ENCODE measurements at places on chromosomes 6 and 20. TPM values are rescaled to one million over a fixed set of nuclear protein-coding genes. Genes with fewer than 3 reads are reported as not detected.

GRCh38 chr20:60573003-60573680, 614.9 kb downstream of the CDH26 start:
- no peak for DNase-seq

GRCh38 chr20:13723011-13723410, 61.7 kb downstream of the ESF1 start:
- DNase-seq: no peak

GRCh38 chr20:50798650-50799049, 3.8 kb downstream of the BCAS4 start:
- no peak for DNase-seq

DNA sequence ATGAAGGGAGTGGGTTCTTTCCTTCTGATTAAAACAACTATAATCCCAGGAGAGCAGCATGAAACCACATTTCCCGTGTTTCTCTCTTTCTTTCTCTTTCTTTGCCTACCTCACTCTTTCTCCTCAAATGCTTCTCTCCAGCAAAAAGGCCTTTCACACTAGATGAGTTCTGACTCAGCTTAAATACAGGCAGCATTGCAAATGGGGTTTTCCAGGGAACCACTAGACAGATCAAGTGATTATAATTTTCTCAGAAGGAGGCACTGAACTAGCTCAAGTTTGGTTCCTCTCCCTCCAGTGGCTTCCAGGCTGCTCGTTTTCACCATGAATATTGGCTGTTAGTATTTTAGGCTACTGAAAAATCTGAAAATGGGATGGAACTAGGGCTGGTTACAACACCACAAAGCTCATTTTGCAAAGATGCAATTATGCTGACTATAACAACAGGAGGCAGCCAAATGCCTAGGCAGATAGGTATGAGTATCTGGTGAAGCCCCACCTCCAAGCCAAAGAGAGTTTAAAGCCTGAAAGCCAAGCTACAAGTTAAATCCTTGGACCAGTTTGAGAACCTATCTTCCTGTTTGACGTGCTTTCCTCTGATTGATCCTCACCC, 260.0 kb downstream of the MMUT start:
- DNase-seq: no peak

DNA sequence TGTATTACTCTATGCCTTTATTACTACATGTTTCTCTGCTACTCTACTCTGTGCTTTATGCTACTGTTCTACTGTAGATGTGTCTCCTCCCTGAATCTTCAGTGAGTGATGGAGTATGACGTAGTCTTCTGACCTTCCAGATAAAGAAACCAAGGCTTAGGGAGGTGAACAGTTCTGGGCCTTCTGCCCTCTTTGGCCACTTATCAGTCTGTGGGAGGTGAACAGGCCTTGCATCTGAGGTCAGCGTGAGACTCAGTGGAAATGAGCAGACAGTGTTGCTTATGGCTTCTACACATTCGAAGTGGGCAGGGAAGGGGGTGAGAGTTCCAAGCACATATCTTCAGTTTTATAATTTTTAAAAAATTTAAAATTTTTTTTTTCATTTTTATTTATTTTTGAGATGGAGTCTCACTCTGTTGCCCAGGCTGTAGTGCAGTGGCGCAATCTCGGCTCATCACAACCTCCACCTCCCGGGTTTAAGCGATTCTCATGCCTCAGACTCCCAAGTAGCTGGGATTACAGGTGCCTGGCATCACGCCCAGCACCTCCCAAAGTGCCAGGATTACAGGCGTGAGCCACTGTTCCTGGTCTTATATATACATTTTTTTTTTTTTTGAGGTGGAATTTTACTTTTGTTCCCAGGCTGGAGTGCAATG, 24.2 kb downstream of the MYBL2 start:
- DNase-seq: no peak

The DNPH1 gene
- 61.8 TPM for total RNA-seq

GRCh38 chr6:24374612-24375011, 16.8 kb upstream of the DCDC2 start:
- DNase-seq: no peak

DNA sequence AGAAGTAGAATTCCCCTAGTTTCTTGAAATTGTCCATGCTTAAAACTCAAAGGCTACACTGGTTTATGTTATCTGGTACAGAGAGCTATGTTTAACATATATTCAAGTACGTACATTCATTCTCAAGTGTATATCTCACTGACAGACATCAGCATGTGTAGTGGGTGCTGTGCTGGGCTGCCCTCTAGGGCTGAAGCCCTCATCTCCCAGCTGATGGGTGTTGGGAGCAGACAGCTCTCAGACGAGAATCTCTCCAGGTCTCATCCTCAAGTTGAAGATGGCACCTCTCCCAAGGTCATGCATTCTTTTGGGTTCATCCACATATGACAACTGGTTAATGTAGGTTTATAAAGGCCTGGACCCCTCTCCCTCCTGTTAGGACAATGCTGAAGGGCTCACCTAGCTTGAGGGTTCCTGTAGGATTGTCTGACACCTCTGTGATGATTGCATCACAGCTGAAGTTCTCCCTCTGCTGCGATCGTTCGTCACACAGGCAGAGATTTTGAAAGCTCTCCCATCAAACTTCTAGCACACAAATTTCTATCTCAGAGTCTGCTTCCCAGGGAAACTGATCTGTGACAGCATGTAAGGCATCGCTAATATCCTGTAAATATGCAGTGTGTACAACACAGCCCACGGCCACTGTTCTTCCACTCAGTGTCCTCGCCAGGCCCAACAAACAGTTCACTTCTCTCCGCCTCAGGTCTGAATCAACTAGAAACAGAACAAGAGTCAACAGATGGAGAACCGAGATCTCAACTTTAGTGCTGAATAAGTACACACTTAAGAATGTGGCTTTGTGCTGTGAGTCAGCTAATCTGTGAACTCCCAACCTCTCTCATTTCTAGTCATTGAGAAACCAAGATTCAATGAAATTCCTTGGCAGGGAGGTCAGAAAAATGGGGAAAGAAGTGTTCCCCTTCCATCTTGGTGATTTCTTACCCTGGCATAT, 43.2 kb downstream of the PREP start:
- no peak for DNase-seq

Measured in tibial nerve (tissue), 4 donors.